ENCODE measurements at places on chromosomes 5 and 9.
A peak's percentile ranks its signal among the peaks of the same experiment; 100 is the strongest.

GRCh38 chr5:134524272-134524825 lies 1.1 kb upstream of the JADE2 start:
- peak; percentile 58 for DNase-seq

GRCh38 chr5:444226-444625 lies 1.2 kb downstream of the EXOC3 start:
- no peak for DNase-seq

DNA sequence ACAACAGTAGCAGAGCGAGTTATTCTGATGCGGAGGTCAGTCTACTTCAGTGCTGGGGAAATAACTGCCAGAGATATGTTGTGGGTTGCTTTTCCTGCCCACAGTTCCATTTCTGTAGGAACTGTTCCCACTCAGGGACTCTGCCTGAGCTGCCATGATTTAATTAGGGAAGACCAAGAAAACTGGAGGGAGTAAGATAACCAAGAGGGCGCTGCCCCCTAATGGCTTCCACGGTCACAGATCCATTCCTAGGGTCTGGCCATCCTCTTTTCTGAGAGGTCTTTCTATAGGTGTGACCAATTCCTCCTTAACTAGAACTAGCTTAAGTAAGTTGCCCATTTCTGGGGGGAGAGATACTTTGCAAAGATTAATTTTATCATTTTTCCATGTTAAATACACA lies 125.9 kb downstream of the APBA1 start:
- DNase-seq = no peak

DNA sequence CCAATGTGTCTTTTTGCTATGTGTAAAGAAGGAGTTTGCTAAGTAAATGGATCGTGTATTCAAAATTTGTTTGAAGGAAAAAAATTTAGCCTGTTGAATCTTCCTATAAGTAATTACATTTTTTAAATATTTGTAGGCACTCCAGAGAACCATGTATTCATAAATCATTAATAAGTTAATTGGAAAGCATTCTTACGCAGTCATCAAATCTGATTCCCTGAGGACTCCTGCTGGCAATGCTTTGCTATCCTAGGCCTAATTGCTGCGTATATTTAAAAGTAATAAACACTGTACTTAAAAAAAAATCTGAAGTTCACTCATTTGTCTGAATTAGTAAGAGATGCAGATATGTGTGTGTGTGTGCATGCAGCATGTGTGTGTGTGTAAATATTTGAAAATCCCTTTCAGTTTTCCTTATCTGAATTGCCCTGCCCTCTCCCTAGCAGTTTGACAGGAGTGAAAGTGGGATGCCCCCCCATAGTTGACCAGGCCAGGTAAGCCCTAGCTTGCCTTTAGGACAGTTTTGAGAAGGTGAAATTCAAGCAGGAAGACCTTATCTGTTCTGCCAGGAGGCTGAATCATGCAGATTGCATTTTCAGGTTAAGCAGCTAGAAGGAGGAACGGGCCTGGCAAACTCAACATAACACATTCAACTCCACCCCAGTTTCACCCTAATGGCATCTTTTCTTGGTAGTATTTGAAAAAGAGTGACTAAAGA lies 81.2 kb upstream of the DNAH5 start:
- no peak for DNase-seq

GRCh38 chr5:35890021-35891020 lies 33.6 kb downstream of the IL7R start:
- DNase-seq = no peak

DNA sequence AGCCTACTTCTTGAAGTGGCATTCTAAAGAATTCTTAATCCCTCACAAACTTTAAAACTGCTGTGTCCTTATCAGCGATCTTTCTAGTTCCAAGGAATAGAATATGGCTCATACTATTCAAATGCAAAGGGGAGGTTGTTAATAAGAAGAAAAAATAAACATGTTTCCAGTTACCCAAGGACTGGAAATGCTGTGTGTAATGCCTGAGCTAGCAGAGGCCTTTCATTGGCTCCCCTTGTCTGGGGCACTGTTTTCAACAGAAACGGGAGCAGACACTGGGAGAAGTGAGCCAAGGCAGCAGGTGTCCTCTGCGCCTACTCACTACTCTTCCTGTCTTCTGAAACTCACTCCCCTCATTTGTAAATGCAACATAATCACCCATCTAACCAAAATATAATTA lies 253.0 kb downstream of the MARCHF11 start:
- DNase-seq = no peak

DNA sequence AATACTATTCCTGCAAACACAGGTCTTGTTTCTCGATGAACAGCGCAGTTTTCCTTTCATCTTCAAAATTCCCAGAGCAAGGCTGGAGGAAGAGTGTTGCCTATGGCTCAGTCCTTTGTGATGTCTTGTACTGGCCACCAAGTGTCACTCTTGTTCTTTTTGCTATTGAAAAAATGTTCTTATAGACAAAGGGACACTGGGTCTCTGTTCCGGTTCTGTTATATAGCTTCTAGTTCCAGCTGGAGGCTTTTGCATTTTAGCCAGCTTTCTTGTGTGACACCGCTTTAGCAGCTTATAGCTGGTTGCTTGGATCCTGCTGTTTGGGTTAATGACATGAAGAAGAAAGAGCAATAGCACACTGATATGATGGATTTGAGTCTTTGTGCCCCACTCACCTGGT lies 343.7 kb upstream of the KCNN2 start:
- DNase-seq = no peak

Data from stimulated activated naive CD4-positive, alpha-beta T cell treated with Interleukin-2 at 50 U/mL for 16 hours (primary cell).